ENCODE measurements at places on chromosomes 7 and 10.

- no peak for DNase-seq
Measured at GRCh38 chr10:69718951-69719350, 82.8 kb upstream of the COL13A1 start.

DNA sequence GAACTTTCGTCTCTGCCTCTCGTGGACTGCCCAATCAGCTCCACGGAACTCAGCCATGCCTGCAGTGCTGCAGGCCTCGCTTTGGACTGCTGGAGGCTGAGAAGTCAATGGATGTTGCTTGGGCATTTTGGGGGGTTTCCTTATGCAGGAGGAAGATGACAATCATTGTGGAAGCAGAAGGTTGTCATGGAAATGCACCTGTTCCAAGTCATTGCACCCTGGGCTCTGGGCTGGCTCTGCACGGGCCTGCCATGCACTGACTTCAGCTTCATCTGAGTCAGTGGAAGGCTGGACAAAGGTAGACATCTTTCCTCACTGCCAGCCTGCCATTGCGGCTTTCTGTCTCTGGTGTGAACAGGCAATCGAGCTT lies 217.3 kb downstream of the RPS24 start:
- no peak for DNase-seq

DNA sequence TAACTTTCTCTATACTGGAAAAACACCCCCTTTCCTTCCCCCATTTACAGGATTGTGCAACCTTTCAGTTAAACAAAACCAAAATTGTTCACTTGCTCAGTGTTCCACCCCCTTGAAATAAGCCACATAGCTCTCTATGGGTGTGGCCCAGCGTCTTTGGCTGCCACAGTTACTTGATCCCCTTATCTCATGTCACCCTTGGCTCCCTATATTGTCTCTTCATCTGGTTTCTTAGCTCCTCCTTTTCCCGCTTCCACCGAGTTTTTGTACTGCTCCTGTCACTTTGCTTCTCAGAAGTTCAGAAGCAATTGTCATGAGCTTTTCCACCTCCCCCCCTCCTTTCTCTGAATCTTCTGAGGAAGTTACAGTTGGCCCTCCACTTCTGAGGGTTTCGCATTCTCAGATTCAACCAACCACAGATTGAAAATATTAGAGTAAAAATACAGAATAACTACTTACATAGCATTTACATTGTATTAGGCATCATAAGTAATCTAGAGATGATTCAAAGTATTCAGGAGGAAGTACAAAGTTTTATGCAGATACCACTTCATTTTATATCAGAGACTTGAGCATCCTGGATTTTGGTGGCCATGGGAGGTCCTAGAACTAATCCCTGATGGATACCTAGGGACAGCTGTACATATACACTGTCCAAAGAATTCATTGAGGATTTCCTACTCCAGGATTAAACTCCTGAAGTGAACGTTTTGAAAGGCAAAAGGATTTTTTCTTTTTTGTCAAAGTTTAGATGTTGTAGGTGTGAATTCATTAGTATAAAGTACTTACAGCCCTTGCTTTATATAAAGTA lies 60.4 kb downstream of the ADD3 start:
- DNase-seq = no peak

- DNase-seq = no peak
Measured at GRCh38 chr7:122298618-122299017, 5.9 kb downstream of the FEZF1 start.

DNA sequence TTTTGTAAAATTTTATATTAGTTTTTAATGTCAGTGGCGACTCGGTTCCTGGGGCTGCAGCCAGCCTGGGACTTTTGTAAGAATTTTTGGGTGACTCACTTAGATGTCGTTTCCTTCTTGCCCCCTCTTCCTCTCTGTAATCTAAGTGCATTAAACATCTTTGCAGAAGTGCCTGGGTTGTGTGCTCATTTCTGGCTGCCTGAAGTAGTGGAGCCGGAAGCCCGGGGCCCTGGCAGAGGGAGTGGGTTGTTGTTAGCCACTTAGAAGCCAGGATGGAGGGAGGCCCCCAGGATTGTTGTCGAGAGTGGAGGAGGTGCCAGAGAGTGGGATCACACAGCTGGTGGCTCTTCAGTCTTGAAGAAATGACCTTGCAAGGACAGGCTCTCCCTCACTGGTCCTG lies 11.0 kb upstream of the TRIM8 start:
- DNase-seq = no peak

DNA sequence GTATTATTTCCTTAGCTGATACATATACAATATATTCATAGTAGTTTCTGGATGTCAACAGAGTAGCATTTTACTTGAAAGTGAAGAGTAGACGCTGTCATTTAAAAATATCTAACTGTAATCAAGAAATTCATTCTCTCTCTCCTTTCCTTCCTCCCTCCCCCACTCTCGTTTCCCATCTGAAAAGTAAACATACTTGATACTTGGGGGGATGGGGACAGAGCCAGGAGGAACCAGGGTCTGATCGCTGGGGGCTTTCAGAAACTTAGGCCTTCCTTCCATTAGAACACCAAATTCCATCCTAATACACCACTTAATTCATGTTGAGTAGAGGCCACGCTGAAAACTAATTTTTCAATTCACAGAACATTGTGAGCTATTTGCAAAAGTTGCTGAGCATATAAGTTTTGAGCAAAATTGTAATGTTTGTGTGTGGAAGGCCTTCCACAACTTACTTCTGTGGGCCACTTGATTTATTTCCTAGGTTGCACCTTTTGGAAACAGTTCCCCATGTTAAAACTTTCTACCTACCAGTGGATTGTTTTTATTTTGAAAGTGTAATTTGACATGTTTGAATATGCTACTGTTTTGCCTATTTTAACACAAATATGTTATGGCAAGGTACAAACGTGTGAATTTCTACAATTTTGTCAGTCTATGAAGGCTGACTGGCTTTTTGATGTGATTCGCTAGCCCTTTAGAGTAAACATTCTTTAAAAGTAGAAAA lies 35.2 kb downstream of the CNPY1 start:
- DNase-seq = no peak

- DNase-seq = no peak
Measured at GRCh38 chr10:43958071-43958432, 309.4 kb upstream of the ZNF32 start.

DNA sequence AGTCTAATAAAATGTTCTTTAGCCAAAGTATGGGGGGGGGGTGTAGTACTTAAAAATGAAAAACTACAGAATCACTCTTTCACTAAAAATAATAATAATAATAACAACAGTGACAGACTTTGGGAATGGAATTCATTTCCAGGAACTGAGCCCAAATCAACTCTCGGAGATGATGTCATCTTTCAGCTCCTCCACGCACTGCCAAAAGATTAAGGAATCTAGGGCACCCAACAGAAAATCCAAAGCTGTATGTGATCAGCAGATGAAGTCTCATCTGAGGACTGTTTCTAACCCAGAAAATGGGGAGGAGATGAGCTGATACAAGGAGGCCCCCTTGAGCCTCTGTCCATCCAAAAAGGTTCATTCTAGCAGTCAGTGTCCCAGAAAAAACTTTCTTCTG lies 54.5 kb downstream of the GRB10 start:
- no peak for DNase-seq

GRCh38 chr10:128063736-128064107 lies 62.5 kb downstream of the MKI67 start:
- no peak for DNase-seq

DNA sequence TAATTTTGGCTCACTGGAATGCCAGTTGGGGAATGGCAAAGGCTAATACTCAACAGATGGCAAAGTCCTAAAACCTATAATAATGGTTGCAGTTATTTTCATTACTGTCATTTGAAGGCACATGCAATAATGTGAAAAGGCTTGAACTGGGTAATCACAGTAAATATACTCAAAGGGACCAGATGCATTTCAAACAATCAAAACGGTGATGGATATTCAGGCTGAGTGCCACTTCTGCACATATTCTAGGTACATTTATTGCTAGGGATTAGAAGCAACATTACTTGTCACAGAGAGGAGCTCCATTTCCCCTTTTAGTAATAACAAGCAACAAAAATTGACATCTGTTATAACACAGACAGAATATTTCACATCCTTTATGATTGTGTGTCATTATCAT lies 171.8 kb downstream of the NXPH1 start:
- DNase-seq = no peak

DNA sequence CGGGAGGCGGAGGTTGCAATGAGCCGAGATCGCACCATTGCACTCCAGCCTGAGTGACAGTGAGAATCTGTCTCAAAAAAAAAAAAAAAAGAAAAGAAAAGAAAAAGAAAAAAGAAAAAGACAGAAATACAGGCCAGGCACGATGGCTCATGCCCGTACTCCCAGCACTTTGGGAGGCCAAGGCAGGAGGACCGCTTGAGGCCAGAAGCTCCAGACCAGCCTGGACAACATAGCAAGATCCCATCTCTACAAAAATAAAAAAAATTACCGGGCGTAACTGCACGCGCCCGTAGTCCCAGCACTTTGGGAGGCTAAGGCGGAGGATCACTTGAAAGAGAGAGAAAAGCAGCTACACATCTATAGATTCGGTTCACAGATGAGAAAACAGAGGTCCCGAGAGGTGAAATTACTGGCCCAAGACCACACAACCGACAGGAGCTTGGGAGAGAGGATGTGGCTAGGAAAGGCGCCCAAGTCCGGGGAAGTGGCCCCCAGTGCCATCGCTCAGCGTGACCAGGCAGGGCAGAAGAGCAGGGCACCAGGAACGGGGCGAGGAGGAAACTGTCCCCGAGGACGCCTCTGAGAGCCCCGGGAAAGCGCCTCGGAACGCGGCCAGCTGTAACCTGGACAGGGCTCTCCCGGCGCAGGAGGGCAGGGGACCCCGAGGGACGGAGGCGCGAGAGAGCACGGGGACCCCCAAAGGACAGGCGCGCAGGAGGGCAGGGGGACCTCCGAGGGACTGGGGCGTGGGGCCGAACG lies 612 bp downstream of the SNX8 start:
- no peak for DNase-seq

DNA sequence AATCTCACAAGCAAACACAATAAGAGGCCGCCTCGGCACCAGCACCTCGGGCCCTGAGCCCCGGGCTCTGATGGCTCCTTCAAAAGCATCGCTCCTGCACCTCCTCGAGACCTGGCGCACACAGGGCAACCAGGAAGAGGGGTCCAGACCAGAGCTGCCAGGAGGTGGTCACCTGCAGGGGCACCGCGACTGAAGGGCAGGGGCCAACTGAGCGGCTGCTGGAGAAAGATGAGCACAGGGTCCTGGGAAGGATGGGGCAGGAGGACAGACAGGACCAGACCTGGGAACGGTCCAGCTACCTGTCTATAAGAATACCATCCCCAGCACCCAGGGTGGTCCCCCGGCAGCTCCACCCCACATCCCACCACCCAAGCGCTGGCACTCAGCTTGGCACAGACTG lies 20.8 kb downstream of the MAD1L1 start:
- DNase-seq = no peak

DNA sequence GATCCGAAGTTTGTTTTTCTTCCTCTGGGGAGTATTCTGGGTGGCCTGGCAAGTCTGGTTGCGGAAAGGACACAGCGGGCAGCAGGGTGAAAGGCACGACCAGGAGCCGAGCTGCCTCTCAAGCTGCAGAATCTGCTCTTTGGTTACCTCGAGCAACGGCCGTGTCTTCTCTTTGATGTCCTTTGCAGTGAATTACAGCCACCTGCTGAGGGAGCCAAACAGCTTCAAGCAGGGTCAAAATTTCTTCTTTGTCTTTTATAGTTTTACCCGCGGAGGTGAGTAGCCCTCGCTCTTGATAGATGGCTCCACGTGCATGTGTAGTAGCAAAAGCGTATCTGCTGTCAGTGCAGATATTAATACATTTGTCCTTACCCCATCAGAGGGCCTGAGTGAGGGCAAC lies 177.3 kb upstream of the MBL2 start:
- DNase-seq = no peak

DNA sequence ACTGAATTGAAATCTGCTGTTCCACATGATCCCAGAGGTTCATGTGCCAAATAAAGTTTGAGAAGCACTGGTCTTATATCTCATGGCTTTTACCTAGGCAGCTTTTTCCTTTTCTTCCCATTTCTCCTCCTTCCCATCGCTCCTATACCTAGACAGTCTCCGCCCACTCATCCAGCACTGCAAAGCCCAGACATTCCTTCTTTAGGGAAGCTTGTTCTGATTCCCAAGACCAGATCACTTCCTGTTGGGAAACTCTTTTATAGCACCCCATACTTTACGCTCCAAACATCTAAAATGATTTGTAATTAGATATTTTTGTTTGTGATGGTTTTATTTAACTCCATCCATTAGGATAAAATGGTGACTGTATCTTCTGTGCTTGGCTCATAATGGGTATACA lies 75.9 kb downstream of the BMPER start:
- no peak for DNase-seq

GRCh38 chr7:51242007-51242691 lies 74.5 kb downstream of the COBL start:
- DNase-seq = no peak

- no peak for DNase-seq
Measured at GRCh38 chr10:125911990-125912389, 15.6 kb downstream of the FANK1 start.

DNA sequence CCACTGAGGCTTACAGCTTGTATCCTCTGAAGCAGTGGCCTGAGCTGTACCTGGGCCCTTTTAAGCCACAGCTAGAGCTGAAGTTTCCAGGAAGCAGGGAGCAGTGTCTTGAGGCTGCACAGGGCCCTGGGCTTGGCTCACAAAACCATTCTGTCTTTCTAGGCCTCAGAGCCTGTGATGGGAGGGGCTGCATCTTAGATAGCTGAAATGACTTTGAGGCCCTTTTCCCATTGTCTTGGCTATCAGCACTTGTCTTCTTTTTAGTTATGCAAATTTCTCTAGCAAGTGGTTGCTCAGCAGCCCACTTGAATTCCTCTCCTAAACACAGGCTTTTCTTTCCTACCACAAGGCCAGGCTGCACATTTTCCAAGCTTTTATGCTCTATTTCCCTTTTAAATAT lies 864.2 kb downstream of the REEP3 start:
- DNase-seq = no peak

GRCh38 chr7:142372727-142373126 lies 114.9 kb upstream of the PRSS58 start:
- DNase-seq = no peak

DNA sequence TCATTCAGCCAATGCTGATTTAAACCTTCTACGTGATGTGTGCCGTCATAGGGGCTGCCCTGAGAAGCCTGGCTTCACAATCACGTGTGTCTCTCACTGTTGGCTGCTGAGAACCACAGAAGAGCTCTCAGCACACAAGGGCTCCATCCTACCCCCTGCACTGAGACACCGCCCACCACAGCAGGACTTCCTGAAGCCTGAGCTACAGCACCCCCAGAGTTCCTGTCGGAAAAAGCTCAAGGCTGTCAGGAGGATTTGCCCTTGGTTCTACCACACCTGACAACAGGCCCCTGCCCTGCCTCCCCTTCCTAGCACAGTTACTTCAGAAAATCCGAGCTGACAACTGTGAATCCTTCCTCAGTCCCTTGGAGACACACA lies 191.9 kb downstream of the MAD1L1 start:
- DNase-seq = no peak

Measured in stimulated activated CD4-positive, alpha-beta T cell treated with anti-CD3 and anti-CD28 coated beads, Interleukin-15, amount 100 ng/mL, for 1 hour (primary cell).